ENCODE measurements at places on chromosomes 16 and 17. TPM values are rescaled to one million over a fixed set of nuclear protein-coding genes. Genes with fewer than 3 reads are reported as not detected.

KRTAP3-2 gene
- total RNA-seq = not detected

GLTPD2 gene
- total RNA-seq = not detected

KRT20 gene
- total RNA-seq = not detected

SOST gene
- not detected for total RNA-seq

IGF2BP1 gene
- total RNA-seq = not detected

KRTAP4-12 gene
- not detected for total RNA-seq

VPS4A gene
- total RNA-seq = 24.5 TPM

UBFD1 gene
- 39.1 TPM for total RNA-seq

ABI3 gene
- 46.8 TPM for total RNA-seq

SDK2 gene
- total RNA-seq = 1.4 TPM

DNASE1L2 gene
- 2.0 TPM for total RNA-seq

TP53TG3C gene
- not detected for total RNA-seq

MYH2 gene
- total RNA-seq = 0.06 TPM

- H3K4me3 ChIP-seq = no peak overlapping the region
- H3K27me3 ChIP-seq = no peaks in the 10 kb centered on the region
- no peak for DNase-seq
Measured at GRCh38 chr17:45437465-45438283, 5.0 kb upstream of the ARHGAP27 start.

DNA sequence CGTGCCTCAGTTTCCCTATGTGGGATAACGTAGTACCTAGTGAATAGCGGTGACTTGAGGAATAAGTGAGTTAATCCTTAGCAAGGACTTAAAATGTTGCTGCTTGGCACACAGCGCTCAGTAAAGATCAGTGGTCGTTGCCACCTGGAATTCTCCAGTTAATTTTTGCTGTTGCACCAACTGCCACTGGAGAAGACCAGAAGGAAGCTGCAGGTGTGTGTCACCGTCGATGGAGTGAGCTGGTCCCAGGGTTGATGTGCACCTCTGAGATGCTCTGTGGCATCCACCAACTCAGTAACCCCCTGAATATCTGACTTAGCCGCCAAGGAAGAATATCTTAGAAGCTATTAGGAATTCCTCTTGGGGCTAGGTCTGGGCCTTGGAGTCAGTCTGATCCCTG is 4.1 kb downstream of the ABCC1 start:
- no peak overlapping the region for H3K27ac ChIP-seq
- H3K4me1 ChIP-seq = peaks cover 49% of the 10 kb centered on the region
- no peak for DNase-seq
- no peak overlapping the region for H3K4me3 ChIP-seq

- H3K4me1 ChIP-seq = peaks cover 15% of the 10 kb centered on the region
- peak within 1 kb of the TSS; percentile 58 for H3K4me3 ChIP-seq
- H3K27me3 ChIP-seq = no peaks in the 10 kb centered on the region
- H3K27ac ChIP-seq = peak within 1 kb of the TSS; percentile 71
- H3K36me3 ChIP-seq = peaks cover 81% of the 10 kb centered on the region
Measured at GRCh38 chr16:67199011-67199807, at the start of gene ELMO3. Gene ELMO3, plus strand, starts transcription at chr16:67199131. Its CDS starts 196 bp downstream, at chr16:67199327.

- H3K4me3 ChIP-seq = no peak overlapping the region
- H3K27ac ChIP-seq = peak overlapping the region; percentile 31
- DNase-seq = no peak
- H3K27me3 ChIP-seq = no peaks in the 10 kb centered on the region
Measured at GRCh38 chr16:9128346-9129342, 37.2 kb downstream of the HAPSTR1 start.

DNA sequence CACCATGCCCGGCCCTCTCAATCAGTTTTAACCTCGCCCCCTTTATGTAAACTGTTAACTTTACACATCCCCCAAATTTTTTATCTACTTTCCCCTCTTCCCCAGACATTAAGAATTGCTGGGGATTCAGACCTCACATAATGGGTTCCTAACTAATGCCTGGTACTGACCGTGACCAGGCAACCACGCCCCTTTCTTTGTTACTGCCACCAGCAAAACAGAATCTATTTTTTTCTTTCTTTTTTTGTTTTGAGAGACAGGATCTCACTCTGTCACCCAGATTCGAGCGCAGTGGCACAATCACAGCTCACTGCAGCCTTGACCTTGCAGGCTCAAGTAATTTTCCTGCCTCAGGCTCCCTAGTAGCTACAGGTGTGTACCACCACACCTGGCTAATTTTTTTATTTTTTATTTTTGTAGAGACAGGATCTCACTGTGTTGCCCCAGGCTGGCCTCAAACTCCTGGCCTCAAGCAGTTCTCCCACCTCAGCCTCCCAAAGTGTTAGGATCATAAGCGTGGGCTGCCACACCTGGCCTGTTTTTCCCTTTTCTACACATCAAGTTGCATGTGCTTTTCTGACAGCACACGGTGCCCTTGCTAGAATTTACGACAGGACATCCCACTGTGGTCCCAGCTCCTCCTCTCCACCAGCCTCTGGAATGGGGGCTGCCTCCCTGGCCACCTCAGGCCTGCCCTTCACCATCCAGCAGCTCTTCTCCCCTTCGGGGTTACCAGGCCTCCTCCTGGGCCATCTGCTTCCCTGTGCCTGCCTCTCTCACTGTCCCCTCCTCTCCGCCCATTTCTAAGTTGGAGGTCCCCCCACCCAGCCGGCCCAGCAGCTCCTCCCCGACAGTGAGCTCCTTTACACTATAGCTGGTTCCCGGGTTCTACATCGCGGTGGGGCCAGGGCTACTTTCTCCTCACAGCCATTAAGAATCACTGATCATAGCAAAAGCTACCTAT is 10.8 kb downstream of the CPNE2 start:
- H3K27ac ChIP-seq = no peak overlapping the region
- no peak overlapping the region for H3K4me3 ChIP-seq
- no peaks in the 10 kb centered on the region for H3K27me3 ChIP-seq
- no peaks in the 10 kb centered on the region for H3K36me3 ChIP-seq

DNA sequence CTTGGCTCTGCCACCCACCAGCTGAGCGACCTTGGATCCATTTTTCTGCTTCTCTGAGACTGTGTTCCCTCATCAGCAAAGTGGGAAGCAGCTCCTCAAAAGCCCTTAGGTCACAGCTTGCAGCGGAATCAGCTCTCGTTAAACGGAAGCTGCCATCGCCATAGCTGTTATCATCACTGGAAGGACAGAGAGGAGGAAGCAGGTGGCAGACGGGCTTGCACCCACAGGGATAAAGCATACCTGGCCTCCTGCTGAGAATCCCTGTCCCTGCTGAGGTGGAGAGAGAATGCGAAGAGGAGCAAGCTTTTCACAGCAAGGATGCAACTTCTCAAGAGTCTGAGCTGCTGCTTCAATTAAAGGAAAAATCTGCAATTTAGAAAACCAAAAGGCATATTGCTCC is 106.6 kb downstream of the CLEC16A start:
- H3K4me1 ChIP-seq = peaks cover 29% of the 10 kb centered on the region
- no peaks in the 10 kb centered on the region for H3K27me3 ChIP-seq
- peaks cover 45% of the 10 kb centered on the region for H3K36me3 ChIP-seq
- no peak overlapping the region for H3K4me3 ChIP-seq
- H3K27ac ChIP-seq = no peak overlapping the region
- DNase-seq = no peak

GRCh38 chr17:72529386-72529785 is 408.6 kb downstream of the SOX9 start:
- DNase-seq = no peak
- H3K4me3 ChIP-seq = no peak overlapping the region
- H3K4me1 ChIP-seq = no peaks in the 10 kb centered on the region
- no peak overlapping the region for H3K27ac ChIP-seq

GRCh38 chr17:32102172-32102571 is 40.1 kb upstream of the RHOT1 start:
- no peaks in the 10 kb centered on the region for H3K36me3 ChIP-seq
- H3K27ac ChIP-seq = no peak overlapping the region
- no peak for DNase-seq
- H3K4me3 ChIP-seq = no peak overlapping the region
- H3K4me1 ChIP-seq = no peaks in the 10 kb centered on the region

- DNase-seq = peak; percentile 49
- H3K27ac ChIP-seq = no peak overlapping the region
- no peaks in the 10 kb centered on the region for H3K36me3 ChIP-seq
- H3K4me3 ChIP-seq = no peak overlapping the region
- no peaks in the 10 kb centered on the region for H3K27me3 ChIP-seq
Measured at GRCh38 chr16:10297341-10298006, 88.4 kb upstream of the ATF7IP2 start.

- H3K36me3 ChIP-seq = no peaks in the 10 kb centered on the region
- H3K27me3 ChIP-seq = no peaks in the 10 kb centered on the region
- no peak overlapping the region for H3K27ac ChIP-seq
- H3K4me3 ChIP-seq = no peak overlapping the region
- H3K4me1 ChIP-seq = peaks cover 18% of the 10 kb centered on the region
Measured at GRCh38 chr17:76371656-76372628, 12.5 kb upstream of the SPHK1 start.

GRCh38 chr16:81280393-81280792 is 34.4 kb upstream of the GAN start:
- no peak overlapping the region for H3K27ac ChIP-seq
- no peak for DNase-seq
- no peak overlapping the region for H3K4me3 ChIP-seq
- no peaks in the 10 kb centered on the region for H3K4me1 ChIP-seq

- no peak overlapping the region for H3K4me3 ChIP-seq
- peaks cover 7% of the 10 kb centered on the region for H3K4me1 ChIP-seq
- no peaks in the 10 kb centered on the region for H3K36me3 ChIP-seq
Measured at GRCh38 chr16:2836646-2837508, 6.8 kb downstream of the ZG16B start.

DNA sequence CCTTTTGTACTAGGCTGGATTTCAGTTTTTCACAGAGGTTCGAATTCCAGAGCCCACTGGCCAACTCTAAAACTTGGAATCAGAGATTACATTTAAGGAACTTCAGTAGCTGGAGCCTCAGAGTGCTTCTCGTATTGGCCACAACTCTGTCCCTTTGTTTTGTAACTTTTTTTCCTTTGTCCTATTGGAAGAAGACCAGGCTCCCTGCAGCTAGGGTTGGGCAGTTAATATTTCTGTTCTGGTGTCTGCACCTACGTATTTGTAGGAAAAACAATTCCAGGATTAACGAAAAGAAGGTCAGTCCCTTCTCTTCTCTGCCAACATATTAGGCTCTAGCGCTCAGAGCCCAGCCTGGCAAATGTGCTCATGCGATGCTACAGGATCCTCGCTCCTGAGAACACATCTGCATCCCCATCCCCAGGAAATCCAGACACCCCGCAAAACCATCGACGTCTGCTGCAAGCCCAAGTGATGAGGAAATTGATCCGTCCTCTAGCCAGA is 1.9 kb downstream of the CDH11 start:
- H3K27me3 ChIP-seq = peaks cover 42% of the 10 kb centered on the region
- peak overlapping the region; percentile 59 for H3K4me3 ChIP-seq
- H3K36me3 ChIP-seq = no peaks in the 10 kb centered on the region
- DNase-seq = no peak
- peaks cover 9% of the 10 kb centered on the region for H3K4me1 ChIP-seq

DNA sequence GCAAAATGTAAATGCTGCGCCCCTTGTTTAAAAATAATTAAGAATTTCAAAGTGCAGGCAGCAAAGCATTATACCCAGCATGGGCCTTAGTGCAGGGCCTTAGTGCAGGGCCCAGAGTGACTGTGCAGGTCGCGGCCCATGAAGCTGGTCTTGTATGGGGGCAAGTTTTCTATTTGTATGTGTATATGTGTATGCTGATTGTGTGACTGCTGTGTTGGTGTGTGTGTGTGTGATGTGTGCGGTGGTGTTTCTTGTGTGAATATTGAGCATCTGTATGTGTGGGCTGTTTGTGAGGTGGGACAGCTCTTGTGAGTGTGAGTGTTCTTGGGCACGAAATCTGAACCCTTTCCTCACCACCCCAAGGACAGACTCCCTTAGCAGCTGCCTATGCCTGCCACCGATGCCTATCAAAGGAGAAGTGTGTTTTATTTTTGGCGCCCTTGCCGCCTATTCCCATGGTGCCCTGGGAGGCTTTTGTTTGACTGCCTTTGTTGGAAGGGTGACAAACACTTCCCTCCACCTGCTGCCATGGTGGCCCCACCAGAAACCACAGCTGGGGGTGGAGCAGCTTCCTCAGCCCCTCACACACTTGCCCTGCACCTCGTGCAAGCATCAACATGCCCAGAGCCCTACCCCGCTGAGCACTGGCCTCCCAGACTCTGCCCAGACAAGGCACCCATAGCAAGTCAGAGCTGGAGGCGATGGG is 18.0 kb downstream of the CCR7 start:
- H3K27me3 ChIP-seq = no peaks in the 10 kb centered on the region
- no peak overlapping the region for H3K4me3 ChIP-seq
- H3K27ac ChIP-seq = peak overlapping the region; percentile 81
- peaks cover 72% of the 10 kb centered on the region for H3K4me1 ChIP-seq

GRCh38 chr16:66427036-66427860 is at the start of gene BEAN1:
Gene BEAN1, plus strand, starts transcription at chr16:66427295. Its CDS starts 10,382 bp downstream, at chr16:66437677.
- H3K4me3 ChIP-seq = peak within 1 kb of the TSS; percentile 53
- peaks cover 15% of the 10 kb centered on the region for H3K4me1 ChIP-seq
- H3K36me3 ChIP-seq = no peaks in the 10 kb centered on the region
- peaks cover 38% of the 10 kb centered on the region for H3K27me3 ChIP-seq
- H3K27ac ChIP-seq = no peak within 1 kb of the TSS
- no peak for DNase-seq

GRCh38 chr16:84614073-84614459 is 3.8 kb downstream of the COTL1 start:
- H3K4me3 ChIP-seq = peak overlapping the region; percentile 92
- H3K27ac ChIP-seq = no peak overlapping the region
- DNase-seq = no peak
- no peaks in the 10 kb centered on the region for H3K36me3 ChIP-seq
- H3K27me3 ChIP-seq = no peaks in the 10 kb centered on the region

- H3K4me1 ChIP-seq = no peaks in the 10 kb centered on the region
- no peaks in the 10 kb centered on the region for H3K27me3 ChIP-seq
- H3K27ac ChIP-seq = no peak overlapping the region
- DNase-seq = no peak
- peaks cover 25% of the 10 kb centered on the region for H3K36me3 ChIP-seq
- H3K4me3 ChIP-seq = no peak overlapping the region
Measured at GRCh38 chr16:71693164-71693563, 31.3 kb downstream of the PHLPP2 start.

- peaks cover 97% of the 10 kb centered on the region for H3K36me3 ChIP-seq
- DNase-seq = no peak
- no peaks in the 10 kb centered on the region for H3K4me1 ChIP-seq
- no peak overlapping the region for H3K4me3 ChIP-seq
- H3K27ac ChIP-seq = no peak overlapping the region
Measured at GRCh38 chr17:42720996-42721583, 23.8 kb downstream of the EZH1 start.

- peak overlapping the region; percentile 84 for H3K27ac ChIP-seq
- H3K36me3 ChIP-seq = no peaks in the 10 kb centered on the region
- H3K27me3 ChIP-seq = no peaks in the 10 kb centered on the region
- H3K4me1 ChIP-seq = peaks cover 44% of the 10 kb centered on the region
- peak overlapping the region; percentile 52 for H3K4me3 ChIP-seq
Measured at GRCh38 chr17:78313735-78314648, 45.9 kb downstream of the SOCS3 start.

GRCh38 chr17:80872001-80872500 is 119.6 kb upstream of the CHMP6 start:
- H3K36me3 ChIP-seq = peaks cover 6% of the 10 kb centered on the region
- peak; percentile 20 for DNase-seq

DNA sequence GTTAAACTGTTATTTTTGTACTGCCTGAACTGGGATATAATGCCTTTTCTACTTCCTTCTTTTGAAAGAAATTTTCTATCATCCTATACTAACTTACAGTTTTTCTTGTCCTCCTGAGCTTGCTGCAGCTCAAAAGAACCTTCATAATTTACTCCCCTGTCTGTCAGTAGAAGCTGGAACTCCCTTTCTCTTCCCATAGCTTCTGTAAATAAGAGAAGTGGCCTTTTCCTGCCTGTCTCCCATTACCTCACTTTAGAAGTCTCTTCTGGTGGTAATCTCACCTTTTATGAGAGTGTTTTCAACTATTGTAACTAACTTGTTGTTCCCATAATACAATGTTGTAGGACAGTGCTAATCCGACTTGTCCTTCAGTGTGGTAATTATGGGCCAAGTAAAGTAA is 246.7 kb upstream of the TBX2 start:
- no peaks in the 10 kb centered on the region for H3K27me3 ChIP-seq
- no peaks in the 10 kb centered on the region for H3K36me3 ChIP-seq
- DNase-seq = no peak
- H3K4me3 ChIP-seq = no peak overlapping the region

All from lower lobe of right lung (tissue), 2 donors.